Tracheal epithelial cell (primary cell): ENCODE measurements at places on chromosomes 4 and X. TPM values are rescaled to one million over a fixed set of nuclear protein-coding genes. Genes with fewer than 3 reads are reported as not detected.

Gene DRP2
- total RNA-seq: under 0.01 TPM in 2 replicates

Gene PDLIM3
- total RNA-seq: 0.64 and 4.3 TPM in 2 replicates

Gene SUPT20HL1
- not detected in 2 replicates for total RNA-seq

Gene SCML1
- 5.5 and 6.7 TPM in 2 replicates for total RNA-seq

Gene CXorf51B
- not detected in 2 replicates for total RNA-seq

Gene PLXNA3
- 11.3 TPM in 2 replicates for total RNA-seq
